ENCODE measurements at places on chromosomes 5 and 9.

DNA sequence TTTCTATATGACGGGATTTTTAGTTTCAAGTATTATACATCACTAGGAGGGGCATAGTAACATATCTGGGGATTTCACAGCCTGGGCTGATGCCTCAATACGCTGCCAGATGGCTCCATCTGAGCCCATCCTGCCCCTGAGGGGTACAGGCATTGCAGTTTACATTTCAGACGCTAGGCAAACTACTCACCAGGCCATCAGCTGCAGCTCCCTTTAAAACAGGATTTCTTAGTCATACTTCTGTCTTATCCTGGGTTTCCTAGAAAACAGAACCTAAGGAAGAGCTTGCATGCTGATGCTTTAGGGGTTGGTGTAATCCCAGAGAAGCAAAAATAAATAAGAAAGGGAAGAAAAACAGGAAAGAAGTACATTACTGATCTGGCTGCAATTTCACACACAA lies 372.8 kb upstream of the PIK3R1 start:
- DNase-seq, result no peak

DNA sequence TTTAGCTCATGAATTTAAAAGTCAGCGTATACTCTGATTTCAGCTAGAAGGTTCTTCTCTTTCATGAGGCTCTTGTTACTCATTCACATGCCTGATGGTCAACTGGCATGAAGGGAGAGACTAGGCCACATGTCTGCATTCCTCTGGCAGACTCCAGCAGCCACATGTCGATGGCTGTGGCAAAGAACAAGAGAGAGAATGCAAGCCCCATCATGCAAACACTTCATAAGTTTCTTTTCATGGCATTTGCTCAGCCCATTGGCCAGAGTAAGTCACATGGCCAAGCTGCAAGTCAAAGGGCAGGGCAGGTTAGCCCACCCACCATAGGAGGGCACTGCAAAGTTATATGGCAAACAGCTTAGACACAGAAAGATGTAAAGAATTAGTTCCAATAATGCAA lies 5.4 kb downstream of the KCNV2 start:
- DNase-seq, result no peak

- no peak for DNase-seq
These were observed 3.5 kb downstream of the NRARP start for GRCh38 chr9:137298401-137299202.

GRCh38 chr5:159362220-159362619 lies 31.9 kb upstream of the IL12B start:
- peak; percentile 95 for DNase-seq

GRCh38 chr5:101897914-101898313 lies 398.2 kb downstream of the SLCO4C1 start:
- DNase-seq, result no peak

GRCh38 chr5:171223927-171224326 lies 85.1 kb upstream of the TLX3 start:
- no peak for DNase-seq

- DNase-seq, result peak; percentile 89
These were observed 114.6 kb upstream of the SPOCK1 start for GRCh38 chr5:137613554-137614265.

DNA sequence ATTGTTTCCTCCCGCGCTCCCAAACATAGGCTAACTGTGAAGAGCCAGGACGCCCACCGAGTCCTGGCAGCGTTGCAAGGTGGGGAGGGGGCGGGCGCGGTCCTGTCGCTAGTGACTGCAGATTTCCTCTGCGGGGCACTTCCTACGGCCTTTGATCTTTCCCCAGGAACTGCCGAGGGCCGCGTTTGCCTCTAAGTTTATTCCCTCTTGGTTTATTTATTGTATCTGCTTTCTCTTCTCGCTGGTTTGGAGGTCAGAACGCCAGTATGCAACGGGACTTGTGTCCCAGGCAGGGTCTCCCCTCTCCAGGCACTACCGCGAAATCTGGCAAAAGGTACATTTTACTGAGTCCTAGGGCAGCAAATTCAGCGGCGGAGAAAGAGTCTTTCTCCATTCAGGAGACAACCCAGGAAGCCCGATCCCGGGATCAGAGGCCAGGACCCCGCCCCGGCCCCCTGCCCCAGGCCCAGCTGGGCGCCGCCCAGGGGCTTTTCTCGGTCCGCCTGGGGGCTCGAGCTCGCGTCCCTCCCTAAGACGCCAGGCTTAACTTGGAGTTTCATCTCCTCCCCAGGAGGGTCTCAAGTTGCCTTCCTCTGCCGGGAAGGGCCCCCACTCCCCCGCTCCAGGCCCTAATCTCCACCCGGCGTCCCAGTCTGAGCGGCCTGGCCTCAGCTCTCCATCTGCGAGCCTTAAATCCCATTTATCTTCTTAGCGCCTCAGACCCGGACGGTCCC lies 884 bp upstream of the EGFLAM start:
- DNase-seq, result no peak

- no peak for DNase-seq
These were observed 142.1 kb upstream of the ADAMTSL1 start for GRCh38 chr9:18331808-18332209.

DNA sequence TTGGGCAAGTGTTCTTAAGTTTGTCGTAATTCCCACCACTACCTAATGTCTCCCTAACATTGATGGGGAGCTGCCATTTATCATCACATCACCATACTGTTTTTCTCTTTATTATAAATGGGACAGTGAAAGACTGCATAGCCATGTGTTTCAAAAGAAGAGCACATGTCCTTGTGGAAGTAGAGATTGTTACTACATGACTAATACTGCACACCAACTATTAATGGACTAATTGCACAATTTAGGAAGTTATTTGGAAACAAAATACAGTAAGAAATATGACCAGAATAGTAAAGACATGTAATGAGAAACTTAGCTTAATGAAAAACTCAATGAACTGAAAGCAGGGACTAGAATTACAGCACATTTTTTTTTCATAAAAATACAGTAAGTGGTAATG lies 12.0 kb upstream of the ELOVL7 start:
- DNase-seq, result peak; percentile 90

GRCh38 chr9:34989946-34990635 lies 546 bp downstream of the DNAJB5 start:
- DNase-seq, result peak; percentile 51

DNA sequence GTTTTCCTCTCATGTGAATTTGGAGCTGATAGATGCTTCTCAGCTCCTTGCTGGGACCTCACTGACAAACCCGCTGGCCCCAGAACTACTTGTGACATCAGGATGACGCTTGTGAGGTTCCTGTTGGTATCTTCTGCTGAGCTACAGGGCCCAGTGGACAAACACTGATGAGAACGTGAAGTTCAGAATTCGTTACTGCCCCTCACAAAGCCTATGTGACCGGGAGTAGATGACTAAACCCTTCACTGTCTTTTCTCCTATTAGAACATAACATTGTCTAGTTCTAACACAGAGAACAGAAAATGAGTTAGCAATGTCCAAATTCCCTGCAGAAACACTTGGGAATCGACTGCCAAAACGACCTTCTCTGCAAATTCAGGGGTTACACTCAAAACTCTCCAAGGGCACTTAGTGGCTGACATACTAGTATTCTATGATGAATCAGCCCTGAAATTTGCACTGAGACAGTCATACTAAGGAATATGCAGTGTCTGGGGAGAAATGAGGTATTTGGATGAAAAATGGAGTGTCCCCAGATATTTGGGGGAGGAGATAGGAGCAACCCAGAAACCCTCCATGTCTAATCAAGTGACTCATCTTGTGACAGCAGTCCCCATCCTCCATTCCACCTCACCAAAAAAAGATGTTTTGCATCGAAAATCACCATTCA lies 143.2 kb upstream of the TRIM32 start:
- DNase-seq, result no peak

GRCh38 chr5:80341016-80341775 lies 21.4 kb downstream of the SPZ1 start:
- DNase-seq, result peak; percentile 36

GRCh38 chr5:153988510-153988909 lies 50.2 kb downstream of the FAM114A2 start:
- DNase-seq, result no peak

DNA sequence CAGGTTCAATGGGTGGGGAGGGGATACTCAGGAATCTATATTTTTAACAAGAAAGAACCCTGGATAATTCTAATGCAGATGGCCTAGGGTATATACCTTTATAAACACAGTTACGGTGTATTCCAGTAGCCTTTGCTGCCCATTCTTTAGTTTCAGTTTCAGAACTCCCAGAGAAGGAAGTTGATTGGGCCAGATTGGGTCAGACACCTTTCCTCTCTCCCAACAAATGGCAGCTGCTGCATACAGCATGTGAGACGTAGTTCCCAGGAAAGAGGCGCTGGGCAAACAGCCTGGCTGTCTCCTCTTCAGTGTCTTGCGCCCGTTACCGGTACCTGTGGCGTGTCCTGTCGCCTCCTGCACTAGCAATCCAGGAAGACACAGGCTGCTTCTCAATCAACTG lies 20.4 kb downstream of the ACO1 start:
- DNase-seq, result no peak

GRCh38 chr9:106718936-106719335 lies 144.0 kb upstream of the ZNF462 start:
- DNase-seq, result no peak

DNA sequence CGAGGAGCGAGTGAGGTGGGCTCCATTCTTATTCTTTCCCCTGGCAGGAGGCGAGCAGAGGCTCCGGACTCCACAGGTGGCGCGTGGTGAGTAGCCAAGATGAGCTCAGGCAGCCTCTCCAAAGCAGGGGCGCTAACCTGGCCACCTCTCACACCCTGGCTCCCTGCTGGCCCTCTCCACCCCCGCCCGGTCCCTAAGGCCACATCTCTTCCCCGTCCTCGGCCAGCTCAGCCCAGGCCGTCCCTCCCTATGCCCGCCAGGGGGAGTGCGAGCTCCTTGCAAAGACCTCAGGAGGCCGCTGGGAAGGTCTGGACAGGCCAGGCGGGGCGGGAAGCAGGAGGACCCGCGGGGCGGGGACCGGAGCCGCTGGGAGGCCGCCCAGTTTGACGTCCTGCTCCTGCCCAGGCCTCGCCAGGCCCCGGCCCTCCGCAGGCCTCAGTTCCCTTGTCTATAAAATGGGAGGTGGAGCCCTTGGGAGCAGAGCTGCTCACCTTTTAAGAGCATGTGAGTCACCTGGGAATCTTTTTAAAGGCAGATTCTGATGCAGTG lies 46.3 kb upstream of the GGTA1 start:
- peak; percentile 97 for DNase-seq

DNA sequence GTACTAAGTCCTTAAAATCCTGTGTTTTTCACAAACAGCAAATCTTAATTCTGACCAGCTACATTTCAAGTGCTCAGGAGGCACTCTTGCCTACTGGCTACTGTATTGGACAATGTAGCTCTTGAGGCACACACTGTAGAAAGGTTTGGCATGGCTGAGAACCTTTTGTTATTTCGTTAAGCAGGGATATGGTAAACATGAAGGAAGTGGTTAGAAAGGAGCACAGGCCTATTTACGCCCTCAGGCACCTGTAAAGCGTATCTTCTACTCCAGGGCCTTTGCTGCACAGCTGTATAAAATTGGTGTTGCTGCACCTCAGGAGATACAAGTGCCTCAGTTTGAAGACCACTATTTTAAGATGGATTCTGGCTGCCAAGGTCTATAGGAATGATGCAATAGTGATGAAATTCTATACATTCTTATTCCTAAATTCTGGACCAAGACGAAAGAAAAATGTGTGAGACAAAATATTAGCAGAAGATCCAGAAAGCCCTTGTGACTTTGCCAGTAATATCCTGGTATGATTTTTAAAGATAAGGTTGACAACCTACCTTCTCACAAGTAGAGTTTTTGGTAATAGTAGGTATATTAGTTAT lies 9.3 kb upstream of the OTULIN start:
- no peak for DNase-seq

DNA sequence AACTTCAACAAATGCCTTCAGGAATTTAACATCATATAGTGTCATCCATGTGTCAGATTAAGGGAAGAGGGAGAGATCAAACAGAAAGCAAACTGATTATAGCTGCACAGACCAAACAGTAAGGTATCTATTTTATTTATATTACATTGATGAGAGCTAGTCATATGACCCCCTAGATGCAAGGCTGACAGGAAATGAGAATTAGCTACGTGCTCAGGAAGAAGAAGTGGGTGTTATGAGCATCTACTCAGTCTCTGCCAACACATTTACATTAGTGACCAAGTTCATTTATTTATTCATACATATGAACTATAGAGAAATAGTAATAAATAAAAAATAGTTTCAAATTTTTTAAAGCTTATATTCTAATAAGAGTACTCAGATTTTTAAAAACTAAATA lies 787.3 kb downstream of the KCTD16 start:
- no peak for DNase-seq

- no peak for DNase-seq
These were observed 138.7 kb upstream of the TMEM161B start for GRCh38 chr5:88407341-88407740.

DNA sequence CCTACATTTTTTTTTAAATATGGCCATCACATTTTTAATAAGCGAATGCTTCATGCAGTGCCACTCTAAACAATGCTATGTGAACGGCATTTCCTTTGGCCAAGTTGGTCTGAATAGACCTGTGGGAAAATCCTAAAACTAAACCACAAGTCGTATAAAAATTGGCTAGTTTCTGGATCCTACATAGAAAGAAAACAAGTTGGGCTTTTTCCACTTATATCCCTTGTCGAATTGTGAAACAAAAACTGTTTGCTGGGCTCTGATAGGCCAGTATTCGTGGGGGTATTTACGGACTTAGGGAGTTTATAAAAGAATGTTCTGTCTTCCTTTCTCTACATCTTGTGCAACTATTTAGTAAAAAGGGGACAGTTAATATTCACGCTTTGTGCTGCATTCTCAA lies 153.1 kb upstream of the KLF9 start:
- DNase-seq, result no peak

DNA sequence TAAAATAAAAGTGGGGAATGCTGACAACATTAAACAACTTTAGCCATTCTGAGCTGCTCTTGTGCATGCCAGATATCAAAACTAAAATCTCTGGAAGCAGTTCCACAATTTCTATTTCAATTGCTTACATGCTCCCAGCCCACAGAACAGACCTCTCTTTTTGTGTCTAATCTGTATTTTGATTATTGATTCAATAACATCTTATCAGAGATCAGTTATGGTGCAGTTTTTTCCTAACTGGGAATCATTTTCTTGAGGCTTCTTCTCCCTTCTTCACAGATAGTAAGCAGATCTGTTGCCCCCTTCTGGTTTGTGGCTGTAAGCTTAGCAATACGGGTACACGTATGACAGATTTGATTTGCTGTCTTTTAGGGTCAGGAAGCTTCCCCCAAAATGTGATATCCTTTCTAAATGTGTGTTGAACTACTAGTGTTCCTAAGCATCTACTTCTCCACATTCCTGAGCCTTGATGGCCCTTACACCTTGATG lies 39.4 kb downstream of the MRPS27 start:
- DNase-seq, result no peak

- no peak for DNase-seq
These were observed 40.1 kb downstream of the SECISBP2 start for GRCh38 chr9:89358376-89358916.

DNA sequence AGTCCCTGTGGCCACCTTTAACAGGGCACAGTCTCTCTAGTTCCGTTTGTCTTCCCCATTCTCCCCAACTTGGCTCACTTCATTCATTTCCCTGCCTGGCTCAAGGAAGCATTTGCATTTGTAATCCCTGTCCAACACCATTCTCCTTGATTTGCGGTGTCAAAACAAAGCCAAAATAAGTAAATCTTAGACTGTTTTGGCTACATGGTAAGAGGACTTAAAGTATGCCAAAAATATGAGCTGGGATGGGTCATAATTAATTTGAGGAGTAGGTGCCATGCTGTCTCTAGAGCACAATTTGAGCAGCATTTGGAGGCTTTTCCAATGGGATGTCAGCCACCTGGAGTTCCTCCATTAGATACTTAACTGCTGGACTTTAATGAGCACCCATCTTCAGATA lies 3.7 kb upstream of the GRIA1 start:
- DNase-seq, result no peak

Data from inflammatory macrophage treated with lipopolysaccharide for 1 hour (primary cell).